ENCODE measurements at places on chromosomes 2 and 18. TPM values are rescaled to one million over a fixed set of nuclear protein-coding genes. Genes with fewer than 3 reads are reported as not detected.

Gene FOXI3
- not detected for total RNA-seq

Gene SPRED2
- total RNA-seq = 9.3 TPM

Gene ANKRD30BL
- total RNA-seq = not detected

Gene OTOS
- not detected for total RNA-seq

Gene UGT1A1
- total RNA-seq = not detected

Gene IL36B
- total RNA-seq = not detected

Measured in uterine smooth muscle cell (primary cell).